NCI-H2029 treated with DMSO at 0.1 percent for 48 hours (cell line): ENCODE measurements at places on chromosomes 7 and 10.

DNA sequence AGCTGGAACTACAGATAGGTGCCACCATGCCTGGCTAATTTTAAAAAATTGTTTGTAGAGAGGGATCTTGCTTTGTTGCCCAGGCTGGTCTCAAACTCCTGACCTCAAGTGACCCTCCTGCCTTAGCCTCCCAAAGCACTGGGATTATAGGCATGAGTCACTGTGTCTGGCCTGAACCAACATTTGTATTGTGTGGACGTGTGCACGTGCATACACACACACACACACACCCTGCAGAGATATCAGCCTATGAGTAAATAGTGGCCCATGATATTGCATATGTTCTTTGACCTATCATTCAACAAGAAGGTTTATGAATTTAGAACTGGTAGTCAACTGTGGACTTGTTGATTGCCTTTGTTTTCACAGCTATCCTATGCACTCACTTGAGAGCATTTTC is 161.6 kb downstream of the BAMBI start:
- DNase-seq = no peak

DNA sequence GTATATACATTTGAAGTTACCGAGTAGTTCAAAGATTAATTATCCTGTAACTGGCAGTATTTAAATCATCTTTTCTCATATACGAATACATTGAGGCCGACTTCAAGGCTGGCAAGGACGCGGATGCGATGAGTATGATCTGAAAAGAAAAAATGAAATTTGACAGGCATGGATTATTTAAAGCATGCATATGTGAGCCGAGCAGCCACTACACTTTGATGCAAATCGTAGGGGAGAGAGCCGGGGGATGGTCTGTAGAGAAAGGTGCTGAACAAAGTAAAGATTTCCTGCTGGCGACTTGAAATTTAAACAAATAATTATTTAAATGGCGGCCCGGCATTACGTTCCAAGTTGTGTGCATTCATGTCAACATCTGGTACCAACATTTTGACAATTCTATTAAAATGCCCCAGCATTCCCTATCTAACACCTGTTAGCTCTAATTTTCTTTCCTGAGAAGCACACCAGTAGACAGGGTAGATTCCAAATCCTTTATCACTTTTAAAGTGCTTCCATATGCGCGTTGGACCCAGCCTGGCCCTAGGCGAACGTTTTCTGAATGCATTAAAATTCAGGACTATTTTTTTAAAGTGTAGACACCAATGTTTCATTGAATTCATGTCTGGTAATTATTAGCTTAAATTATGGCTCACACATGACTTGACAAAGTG is 188.7 kb downstream of the EMX2 start:
- DNase-seq = no peak

- DNase-seq = no peak
Measured at GRCh38 chr7:93235541-93235940, 3.4 kb downstream of the VPS50 start.

DNA sequence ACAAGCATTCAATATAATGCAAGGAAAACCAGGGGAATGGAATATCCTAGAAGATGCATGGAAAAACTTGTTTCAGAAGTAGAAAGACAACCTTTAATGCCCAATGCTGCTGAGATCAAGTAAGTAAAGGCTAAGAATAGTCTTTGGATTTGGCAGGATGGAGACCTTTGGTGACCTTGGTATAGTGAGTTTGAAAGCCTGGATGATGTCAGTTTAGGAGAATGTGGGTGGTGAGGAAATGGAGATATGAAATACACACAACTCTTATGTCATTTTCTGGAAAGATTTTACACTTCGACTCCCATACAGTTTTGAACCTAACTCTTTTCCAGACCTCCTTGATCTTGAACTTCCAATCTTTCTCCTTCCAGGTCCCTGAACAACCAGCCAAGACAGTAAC is 185.7 kb downstream of the TFEC start:
- DNase-seq = no peak
